ENCODE measurements at places on chromosomes 3 and 15.
A peak's percentile ranks its signal among the peaks of the same experiment; 100 is the strongest.

DNA sequence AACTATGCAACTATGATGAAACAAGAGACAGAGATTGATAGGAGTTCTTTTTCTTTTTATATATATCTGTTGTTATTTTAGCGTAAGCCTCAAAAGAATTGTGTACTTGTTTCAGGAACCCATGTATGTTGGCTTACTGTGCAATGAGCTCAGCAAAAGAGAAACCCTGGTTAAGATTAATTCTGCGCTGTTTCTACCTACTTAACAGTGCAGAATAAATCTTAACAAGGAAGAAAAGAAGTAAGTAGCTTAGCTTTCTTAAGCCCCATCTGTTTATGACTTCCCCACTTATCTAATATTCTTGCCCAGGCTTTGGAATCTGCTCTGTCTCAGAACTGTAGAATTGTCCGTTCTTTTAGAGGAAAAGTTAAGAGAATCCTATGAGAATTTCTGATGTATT lies 27.4 kb downstream of the ECT2 start:
- DNase-seq = no peak

GRCh38 chr3:31094048-31094447 lies 199.6 kb upstream of the GADL1 start:
- DNase-seq = no peak

GRCh38 chr3:111846717-111847116 lies 12.3 kb upstream of the PHLDB2 start:
- DNase-seq = no peak

GRCh38 chr3:177538750-177539730 lies 341.8 kb upstream of the TBL1XR1 start:
- DNase-seq = no peak

DNA sequence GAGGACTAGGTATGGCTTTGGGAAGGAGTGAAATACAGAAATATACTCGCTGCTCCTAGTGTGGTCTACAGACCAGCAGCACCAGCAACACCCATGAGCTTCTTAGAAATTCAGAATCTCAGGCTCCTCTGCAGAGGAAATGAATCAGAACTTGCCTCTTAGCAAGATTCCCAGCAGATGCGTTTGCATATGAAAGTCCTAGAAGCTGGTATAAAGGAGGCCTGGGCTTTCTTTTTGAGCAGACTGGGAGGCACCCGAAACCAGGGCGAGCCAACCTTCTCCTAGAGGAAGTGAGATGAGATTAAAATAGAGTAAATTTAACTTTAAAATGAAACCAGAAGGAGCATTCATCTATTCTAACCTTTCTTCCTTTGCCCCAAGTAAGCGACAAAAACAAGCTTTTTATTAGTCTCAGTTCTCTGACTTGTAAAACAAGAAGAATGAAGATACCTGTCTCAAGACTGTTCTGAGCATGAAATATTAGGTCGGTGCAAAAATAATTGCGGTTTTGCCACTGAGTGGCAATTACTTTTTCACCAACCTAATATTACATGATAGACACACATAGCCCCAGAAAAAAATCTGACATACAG lies 140.0 kb downstream of the PDZRN3 start:
- no peak for DNase-seq

GRCh38 chr15:26773917-26774316 lies 1.1 kb upstream of the GABRB3 start:
- peak; percentile 17 for DNase-seq

DNA sequence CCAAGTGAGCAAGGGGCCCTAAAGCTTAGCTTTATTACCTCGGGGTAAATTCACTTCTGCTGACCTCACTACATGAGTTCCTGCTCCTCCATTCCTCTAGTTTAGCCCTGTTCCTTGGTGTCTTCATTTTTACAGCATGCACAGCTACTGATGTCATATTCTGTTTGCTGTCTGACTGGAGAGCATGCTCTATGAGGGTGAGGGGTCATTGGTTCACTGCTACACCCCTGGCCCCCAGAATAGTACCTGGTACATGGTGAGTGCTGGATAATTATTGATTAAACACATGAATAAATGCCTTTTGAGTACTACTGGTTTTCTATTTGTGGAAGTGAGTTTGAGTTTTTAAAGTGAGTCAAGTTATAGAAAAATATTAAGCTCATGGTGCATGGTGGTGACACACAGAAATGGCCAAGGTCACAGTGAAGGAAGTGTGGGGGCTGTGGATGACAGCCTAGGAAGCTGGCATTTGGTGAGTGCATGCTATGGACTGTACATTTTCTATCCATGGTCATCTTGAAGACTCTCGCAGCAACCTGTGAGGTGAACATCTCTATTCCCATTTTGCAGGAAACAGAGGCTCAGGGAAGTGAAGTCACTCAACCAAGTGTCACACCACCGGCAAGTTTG lies 34.0 kb downstream of the RPLP1 start:
- DNase-seq = no peak

- no peak for DNase-seq
Measured at GRCh38 chr15:69317392-69317841, 18.7 kb downstream of the PAQR5 start.

DNA sequence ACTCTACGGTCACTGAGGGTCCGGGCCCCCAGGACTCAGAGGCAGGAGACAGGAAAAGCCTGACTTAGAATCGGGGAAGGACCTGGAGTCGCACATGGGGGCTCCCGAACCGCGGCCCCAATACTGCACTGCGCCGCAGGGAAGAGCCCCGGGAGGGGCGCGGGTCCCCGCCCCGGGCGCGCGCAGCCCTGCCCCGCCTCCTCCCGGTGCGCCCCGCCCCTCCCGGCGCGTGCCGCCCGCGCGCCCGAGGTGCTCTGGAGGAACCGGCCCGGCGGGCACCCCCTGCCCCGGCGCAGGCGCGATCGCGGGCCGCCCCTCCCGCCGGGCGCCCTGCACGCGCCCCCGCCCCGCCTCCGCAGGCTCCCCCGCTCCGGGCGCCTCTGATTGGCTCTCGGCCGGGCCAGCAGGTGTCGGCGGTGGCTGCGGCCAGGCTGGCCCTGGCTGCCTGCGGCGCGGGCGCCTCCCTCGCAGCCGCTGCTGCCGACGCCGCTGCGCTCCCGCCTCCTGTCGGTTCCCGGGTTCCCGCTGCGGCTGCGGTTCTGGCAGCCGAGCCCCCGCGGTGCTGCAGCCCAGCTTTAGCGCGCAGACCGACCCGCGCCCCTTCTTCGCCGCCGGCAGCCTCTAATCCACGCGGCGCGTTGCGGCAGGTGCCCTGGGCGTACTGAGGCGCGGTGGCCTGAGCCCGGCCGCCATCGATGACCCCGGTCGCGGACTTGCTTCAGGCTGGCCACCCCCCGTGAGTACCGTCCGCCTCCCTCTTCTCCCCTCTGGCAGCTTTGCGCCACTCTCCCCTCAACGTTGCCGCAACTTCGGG lies at the start of gene MYRIP:
TSS of gene MYRIP (plus strand) at position 429 of the 814 bp plus-strand sequence. CDS start 91,208 bp downstream, outside the sequence.
- peak; percentile 60 for DNase-seq

DNA sequence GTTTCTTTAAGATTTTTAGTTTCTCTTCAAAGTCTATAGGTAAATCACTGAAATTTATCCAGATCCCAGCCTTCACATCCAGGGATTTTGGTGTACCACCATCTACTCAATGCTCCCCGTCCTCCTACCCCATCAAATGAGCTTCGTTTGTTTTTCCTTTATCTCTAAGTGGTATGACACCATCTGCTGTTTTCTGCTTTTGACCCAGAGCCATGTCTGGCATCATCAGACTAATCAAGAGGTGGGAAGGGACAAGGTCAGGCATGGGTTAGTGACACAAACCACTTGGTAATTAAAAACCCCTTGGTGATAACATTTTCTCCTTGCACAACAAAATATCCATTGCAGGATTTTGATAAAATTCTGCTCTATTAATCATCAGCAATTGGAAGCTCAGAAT lies 92.7 kb upstream of the GOLGA8J start:
- DNase-seq = no peak

GRCh38 chr3:57818772-57819171 lies 62.7 kb downstream of the SLMAP start:
- peak; percentile 25 for DNase-seq

GRCh38 chr3:38173834-38174418 lies 8.6 kb downstream of the OXSR1 start:
- no peak for DNase-seq

- DNase-seq = peak; percentile 25
Measured at GRCh38 chr3:136018876-136019275, 53.3 kb downstream of the PPP2R3A start.

- DNase-seq = no peak
Measured at GRCh38 chr15:74384566-74384880, 17.1 kb upstream of the CYP11A1 start.

GRCh38 chr15:90083954-90084607 lies 18.2 kb downstream of the IDH2 start:
- DNase-seq = no peak

GRCh38 chr3:80355144-80355543 lies 587.3 kb upstream of the ROBO1 start:
- DNase-seq = no peak

DNA sequence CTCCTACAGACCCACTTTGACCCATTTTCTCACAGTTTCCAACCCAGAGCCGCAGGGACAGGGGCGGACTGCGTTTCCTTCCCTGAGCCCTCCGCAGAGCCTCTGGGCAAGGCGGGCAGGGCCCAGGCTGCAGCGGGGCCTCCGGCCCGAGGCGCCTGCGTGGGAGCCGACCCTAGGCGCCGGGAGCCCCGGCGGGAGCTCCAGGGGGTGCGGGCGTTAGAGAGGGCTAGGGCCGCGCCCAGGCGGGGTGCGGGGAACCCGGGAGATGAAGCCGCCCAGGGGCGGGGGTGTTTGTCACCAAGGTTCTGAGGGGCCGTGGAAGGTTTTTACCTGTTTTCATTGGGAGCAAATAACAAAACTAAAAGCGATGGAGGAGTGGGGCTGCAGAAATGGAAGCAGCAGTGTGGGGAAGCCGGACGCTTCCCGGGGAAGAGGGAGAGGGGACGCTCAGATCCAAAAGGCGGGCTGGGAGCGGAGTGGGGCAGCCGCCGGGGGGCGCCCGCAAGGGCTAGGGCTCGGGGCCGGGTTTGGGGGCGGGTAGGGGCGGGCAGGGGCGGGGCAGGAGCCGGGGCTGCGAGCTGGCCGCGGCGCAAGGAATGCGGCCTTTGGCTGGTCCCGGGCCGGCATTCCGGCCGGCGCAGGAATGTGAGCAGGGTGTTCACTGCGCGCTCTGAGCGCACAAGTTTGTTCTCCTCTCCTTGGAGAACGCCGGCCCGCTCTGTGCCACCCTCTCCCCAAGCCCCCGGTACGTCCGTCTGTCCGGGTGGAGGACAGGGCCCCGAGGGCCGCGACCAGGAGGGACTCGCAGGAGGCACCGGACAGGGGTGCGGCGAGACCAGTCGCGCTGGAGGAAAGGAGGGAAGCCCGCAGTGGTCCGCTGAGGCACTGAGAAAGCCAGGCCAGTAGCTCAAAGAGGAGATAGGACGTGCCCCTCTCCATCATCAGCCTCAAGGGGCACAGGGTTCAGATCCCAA lies 61.1 kb downstream of the AMOTL2 start:
- peak; percentile 91 for DNase-seq

- no peak for DNase-seq
Measured at GRCh38 chr15:100082761-100083402, 258.9 kb downstream of the ADAMTS17 start.

DNA sequence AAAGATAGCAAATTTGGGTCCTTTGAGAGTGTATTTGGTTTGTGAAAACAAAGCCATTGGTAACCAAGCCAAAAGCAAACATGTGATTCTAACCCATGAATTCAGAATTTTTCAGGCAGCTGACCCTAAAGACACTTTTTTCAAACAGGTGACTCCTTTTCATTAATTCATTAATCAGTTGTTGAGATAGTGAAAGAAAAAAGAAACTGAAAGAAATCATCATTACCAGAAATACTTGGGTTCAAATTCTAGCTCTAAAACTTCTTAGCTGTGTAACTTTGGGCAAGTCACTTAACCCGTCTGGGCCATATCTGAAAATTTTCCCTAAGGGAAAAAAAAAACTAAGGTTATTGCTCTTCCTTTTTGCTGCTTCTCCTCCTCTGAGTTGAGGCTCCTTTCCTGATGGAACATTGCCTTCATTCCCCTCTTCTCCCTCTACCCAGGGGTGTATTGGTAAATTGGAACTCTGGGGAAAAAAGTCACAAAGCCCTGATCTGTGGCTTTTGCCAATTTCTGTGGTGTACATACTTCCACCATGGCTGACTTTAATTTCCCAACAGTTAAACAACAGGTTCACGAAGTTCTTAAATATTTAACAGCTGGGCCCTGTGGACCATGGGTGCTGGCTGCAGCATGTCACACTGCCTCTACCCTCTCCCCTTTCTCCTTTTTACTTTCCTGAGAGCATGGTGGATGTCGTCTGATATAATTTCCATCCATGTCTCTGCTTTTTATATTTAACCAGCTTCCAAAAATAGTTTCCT lies 120.3 kb downstream of the ASB7 start:
- no peak for DNase-seq
